ENCODE measurements at places on chromosomes 5 and 9.
A peak's percentile ranks its signal among the peaks of the same experiment; 100 is the strongest.

DNA sequence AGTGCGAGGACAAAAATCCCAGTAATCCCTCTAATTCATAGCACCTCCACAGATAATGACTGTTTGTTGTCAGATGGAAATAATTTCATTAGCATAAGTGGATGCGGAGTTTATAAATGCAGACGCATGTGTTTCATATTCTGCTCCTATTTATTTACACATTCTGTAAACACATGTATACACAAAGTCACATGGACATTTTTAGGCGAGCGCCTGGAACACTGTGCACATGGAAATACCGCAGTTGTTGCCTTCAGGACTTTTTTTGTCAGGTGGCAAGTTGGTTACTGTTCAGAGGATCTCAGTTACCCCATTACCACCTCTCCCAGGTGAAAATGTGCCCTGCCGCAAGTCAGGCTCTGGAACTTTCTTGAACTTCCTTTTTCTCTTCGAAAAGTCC is 40.3 kb upstream of the FBP1 start:
- DNase-seq: no peak

- no peak for DNase-seq
Measured at GRCh38 chr5:138874771-138875551, at the start of gene LRRTM2. Gene LRRTM2, minus strand, starts transcription at chr5:138875335. Its CDS starts 424 bp downstream, at chr5:138874911.

DNA sequence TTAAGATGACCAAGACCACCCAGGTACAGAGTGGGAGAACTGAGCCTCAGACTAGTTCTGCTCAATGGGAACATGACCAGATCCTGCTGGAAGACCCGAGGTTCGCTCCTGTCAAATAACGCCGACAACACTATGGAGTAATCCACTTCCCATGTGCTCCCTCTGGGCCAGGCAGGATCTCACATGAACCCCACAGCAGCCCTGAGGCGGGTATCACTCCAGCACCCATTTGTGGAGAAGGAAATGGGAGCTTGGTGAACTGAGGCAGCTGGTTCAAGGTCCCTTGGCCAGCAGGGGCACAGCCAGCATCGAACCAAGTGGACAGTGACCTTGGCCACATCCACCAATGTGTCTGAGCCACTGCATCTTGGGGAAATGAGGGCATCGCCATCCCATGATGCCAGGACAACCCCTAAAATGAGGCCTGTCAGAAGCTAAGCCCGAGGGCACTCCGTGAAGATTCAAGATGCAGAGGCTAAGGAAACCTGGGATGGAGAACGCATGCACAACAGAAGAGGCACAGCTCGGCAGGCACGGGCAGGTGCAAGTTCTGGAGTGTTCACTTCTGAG is 8.5 kb downstream of the ANKS6 start:
- no peak for DNase-seq

GRCh38 chr5:148497757-148498156 is 114.0 kb downstream of the FBXO38 start:
- DNase-seq: no peak

GRCh38 chr5:119840175-119840574 is 210.8 kb downstream of the FAM170A start:
- no peak for DNase-seq

DNA sequence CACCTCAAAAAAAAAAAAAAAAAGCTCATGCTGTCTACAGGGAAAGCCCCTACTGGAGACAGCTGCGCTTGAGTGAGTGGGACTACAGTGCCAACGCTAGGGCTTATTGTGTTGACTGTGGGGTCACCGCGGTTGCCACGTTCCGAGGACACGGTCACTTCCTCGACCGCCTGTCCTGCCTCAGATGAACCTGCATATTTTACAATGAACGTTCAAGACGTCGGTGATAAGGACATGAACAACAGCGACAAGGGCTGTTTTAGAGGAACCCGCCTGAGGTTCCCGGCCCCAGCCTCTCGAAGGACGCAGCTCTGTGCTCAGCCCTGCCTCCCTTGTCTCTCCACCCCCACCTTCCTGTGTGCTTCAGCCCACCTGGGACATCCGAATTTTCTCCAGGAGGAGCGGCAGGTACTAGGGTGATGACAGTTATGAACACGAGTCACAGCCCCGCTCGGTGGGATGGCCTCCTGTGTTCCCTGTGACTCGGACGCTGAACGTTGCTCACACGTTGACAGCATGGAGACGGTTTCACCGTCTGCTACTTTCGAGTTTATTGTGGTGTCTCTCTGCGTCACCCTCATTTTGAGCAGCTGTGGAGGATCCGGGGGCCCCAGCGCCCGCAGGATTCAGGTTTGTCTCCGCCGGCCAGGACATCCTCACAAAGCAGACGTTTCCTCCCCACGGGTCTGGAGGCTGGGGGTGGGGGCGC is 11.3 kb upstream of the DIPK1B start:
- DNase-seq: peak; percentile 72

DNA sequence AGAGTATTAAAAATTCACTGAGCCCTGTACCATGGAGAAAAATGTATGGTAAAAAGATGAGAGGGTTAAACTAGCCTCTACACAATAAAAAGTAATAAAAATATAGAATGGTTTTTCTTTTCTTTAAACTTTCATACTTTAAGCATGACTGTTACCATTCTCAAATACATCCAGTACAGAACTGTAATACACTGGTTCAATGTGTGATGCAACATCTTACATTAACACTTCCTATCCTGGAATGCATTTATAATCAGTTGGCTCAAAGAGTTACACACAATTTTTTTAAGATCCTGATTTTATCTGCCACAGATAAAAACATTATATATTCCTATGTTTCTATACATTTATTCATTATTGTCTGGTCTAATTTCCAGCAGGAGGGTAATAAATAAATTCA is 4.7 kb downstream of the GNAQ start:
- DNase-seq: no peak

GRCh38 chr5:36252722-36253365 is 11.1 kb upstream of the NADK2 start:
- DNase-seq: no peak
